Right atrium auricular region (tissue), 2 donors: ENCODE measurements at places on chromosomes 7 and 10. TPM values are rescaled to one million over a fixed set of nuclear protein-coding genes. Genes with fewer than 3 reads are reported as not detected.
A peak's percentile ranks its signal among the peaks of the same experiment; 100 is the strongest.

- DNase-seq: no peak
- H3K4me3 ChIP-seq: no peak overlapping the region
- no peak overlapping the region for H3K27ac ChIP-seq
- no peaks in the 10 kb centered on the region for H3K36me3 ChIP-seq
- no peaks in the 10 kb centered on the region for H3K27me3 ChIP-seq
These were observed 43.8 kb upstream of the CSTF2T start for GRCh38 chr10:51743146-51743545.

GRCh38 chr7:151705636-151706276 is 171.2 kb downstream of the PRKAG2 start:
- no peaks in the 10 kb centered on the region for H3K4me1 ChIP-seq
- no peak for DNase-seq
- H3K4me3 ChIP-seq: peak overlapping the region; percentile 11
- peak overlapping the region; percentile 87 for H3K27ac ChIP-seq

GRCh38 chr7:128801003-128801402 is 9.2 kb downstream of the CCDC136 start:
- H3K4me1 ChIP-seq: no peaks in the 10 kb centered on the region
- H3K27ac ChIP-seq: no peak overlapping the region
- no peaks in the 10 kb centered on the region for H3K27me3 ChIP-seq
- no peak overlapping the region for H3K4me3 ChIP-seq
- no peak for DNase-seq

DNA sequence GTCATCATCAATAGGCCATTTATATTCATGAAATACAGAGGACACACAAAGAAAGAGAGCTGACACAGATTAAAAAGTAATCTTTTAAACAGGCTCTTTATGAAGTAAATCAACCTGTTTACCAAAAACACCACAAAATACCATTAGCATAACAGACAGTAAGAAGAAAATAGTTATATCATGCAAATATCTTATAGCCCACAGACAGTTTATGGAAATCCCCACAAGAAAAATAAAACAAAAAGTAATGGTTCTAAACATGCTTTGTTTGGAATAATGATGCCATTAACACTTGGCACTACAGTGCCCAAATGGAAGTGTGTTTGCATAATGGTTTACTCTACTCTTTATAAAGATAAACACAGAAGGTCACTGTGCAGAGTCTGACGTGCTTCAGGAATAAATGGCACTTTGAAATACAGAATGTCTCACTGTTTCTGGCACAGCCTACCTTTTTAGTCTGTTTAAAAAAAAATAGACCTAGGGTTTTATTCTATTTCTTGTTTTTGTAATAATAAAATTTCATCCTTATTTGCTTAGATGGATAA is 30.1 kb downstream of the SEMA3D start:
- no peaks in the 10 kb centered on the region for H3K4me1 ChIP-seq
- H3K36me3 ChIP-seq: no peaks in the 10 kb centered on the region
- H3K27ac ChIP-seq: no peak overlapping the region
- no peaks in the 10 kb centered on the region for H3K27me3 ChIP-seq
- H3K4me3 ChIP-seq: no peak overlapping the region
- no peak for DNase-seq

DNA sequence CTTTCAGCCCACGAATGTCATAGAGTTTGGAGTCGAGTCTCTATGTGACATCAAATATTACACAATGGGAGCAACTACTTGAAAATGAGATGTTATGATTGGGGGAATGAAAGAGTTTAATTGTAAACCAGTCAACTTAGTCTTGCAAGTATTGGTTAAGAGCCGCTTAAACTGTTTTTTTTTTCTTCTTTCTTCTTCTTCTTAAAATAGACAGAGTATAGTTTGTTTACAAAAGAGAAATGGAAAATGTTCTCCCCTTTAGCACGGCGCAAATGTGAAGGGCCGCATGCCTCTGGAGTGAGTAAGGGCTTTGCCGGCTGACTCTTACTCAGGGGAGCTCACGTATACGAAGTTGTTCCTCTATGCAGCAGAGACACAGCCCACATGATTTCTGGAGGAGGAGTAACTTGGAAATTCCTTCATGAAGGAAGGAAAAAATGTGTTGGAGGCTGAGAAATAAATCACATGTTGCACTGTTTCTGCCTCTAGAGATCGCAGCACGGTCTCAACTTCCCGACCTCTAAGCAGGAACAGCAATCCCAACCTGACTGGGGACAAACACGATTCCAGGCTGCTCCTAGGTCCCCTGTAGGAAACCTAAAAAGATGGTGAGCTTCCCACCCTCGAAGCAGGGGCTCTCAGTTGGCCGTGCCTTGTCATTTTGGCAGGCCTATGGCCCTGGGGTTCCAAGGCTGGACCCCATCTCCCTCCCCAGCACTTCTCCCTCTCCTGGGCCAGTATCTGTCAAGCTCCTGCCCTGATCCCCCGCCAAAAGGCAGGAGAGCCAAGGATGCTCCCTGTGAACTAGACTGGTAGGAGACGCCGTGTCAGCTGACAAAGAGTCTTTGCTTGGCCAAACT is 44.8 kb downstream of the MYOF start:
- H3K36me3 ChIP-seq: no peaks in the 10 kb centered on the region
- H3K4me3 ChIP-seq: peak overlapping the region; percentile 27
- peak; percentile 93 for DNase-seq
- no peaks in the 10 kb centered on the region for H3K4me1 ChIP-seq

GRCh38 chr10:7410301-7410861 is 453 bp downstream of the SFMBT2 start:
- peak overlapping the region; percentile 88 for H3K27ac ChIP-seq
- H3K27me3 ChIP-seq: no peaks in the 10 kb centered on the region
- H3K4me3 ChIP-seq: peak overlapping the region; percentile 79
- H3K4me1 ChIP-seq: peaks cover 62% of the 10 kb centered on the region
- H3K36me3 ChIP-seq: no peaks in the 10 kb centered on the region

GRCh38 chr10:3926258-3926657 is 141.2 kb upstream of the KLF6 start:
- H3K27me3 ChIP-seq: no peaks in the 10 kb centered on the region
- H3K4me3 ChIP-seq: no peak overlapping the region
- H3K36me3 ChIP-seq: no peaks in the 10 kb centered on the region

GRCh38 chr10:131882590-131883451 is 18.0 kb upstream of the PPP2R2D start:
- no peak for DNase-seq
- H3K4me3 ChIP-seq: no peak overlapping the region
- no peaks in the 10 kb centered on the region for H3K36me3 ChIP-seq
- no peak overlapping the region for H3K27ac ChIP-seq
- no peaks in the 10 kb centered on the region for H3K27me3 ChIP-seq

GRCh38 chr7:29194594-29195427 is at the start of gene CHN2:
TSS of gene CHN2 (plus strand) at chr7:29194775.
- H3K27ac ChIP-seq: no peak within 1 kb of the TSS
- no peaks in the 10 kb centered on the region for H3K36me3 ChIP-seq
- H3K4me3 ChIP-seq: peak within 1 kb of the TSS; percentile 43
- H3K4me1 ChIP-seq: peaks cover 19% of the 10 kb centered on the region
- DNase-seq: peak; percentile 66
- no peaks in the 10 kb centered on the region for H3K27me3 ChIP-seq

DNA sequence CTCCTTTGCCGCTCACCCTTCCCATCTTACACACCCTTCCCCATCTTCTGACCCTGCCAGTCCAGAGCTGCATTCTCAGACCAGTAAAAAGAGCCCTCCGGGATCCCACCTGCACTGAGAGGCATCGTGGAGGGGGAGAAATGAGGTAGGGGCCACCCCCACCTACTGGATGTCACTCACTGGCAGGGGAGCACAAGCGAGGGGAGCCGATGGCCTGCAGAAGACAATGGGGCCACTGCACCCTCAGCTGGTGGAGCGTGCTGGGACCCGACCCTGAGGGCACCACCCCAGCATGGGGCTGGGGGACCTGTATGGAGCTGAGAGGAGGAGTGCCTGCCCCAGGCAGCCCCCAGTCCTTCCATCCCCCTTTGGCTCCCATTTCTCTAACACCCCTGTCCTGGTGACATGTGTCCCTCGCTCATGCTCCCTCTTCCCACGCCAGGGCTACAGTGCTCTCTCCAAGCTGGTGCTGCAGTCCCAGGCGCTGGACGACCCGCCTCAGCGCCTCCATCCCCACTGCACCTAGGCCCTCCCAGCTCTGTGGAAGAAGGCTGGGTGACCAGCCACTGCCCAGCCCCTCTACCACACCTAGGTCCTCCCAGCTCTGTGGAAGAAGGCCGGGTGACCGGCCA is 49.8 kb downstream of the RASGEF1A start:
- no peak overlapping the region for H3K4me3 ChIP-seq
- H3K27me3 ChIP-seq: no peaks in the 10 kb centered on the region
- H3K36me3 ChIP-seq: no peaks in the 10 kb centered on the region
- H3K27ac ChIP-seq: no peak overlapping the region

DNA sequence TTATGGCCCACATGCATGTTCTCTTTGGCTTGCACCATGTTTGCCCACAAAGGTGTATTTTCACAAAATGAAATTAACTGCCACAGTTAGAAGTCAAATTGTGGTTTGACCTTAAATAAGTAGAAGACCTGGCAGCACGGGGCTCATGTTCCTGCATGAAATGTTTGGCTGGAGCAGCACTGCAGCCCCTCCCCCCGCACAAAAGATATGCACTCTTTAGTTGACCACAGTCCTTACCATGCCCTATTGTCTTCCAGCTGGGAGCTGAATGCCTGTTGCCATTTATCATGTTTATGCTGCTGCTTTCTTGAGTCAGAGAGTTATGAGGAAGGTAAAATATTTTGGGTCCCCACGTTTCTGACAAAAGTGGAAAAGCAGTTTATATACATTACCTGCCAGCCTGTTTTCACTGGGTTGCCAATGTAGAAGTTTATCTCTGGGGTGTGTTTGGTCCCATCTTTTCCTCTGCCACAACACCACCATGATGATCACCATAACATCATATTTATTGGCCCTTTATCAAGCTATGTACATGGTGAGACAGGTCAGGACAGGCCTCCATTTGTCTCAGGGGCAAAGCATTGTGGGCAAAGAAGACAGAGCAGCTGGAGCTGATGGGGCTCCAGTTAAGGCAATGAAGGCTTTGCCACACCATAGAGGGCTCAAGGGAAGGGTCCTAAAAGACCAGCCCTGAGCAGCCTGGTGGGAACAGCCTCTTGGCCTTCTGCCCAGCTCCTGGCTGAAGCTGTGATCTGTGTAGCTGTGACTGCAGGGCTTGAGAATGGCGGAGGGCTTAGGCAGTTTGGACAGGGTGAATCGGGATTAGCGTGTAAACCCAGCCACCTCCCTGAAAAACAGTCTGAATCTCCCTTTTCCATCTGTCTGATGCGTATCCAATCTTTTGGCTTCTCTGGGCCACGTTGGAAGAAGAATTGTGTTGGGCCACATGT is 5.4 kb downstream of the PRF1 start:
- no peaks in the 10 kb centered on the region for H3K27me3 ChIP-seq
- H3K36me3 ChIP-seq: no peaks in the 10 kb centered on the region
- H3K27ac ChIP-seq: no peak overlapping the region
- H3K4me1 ChIP-seq: no peaks in the 10 kb centered on the region
- DNase-seq: peak; percentile 16
- no peak overlapping the region for H3K4me3 ChIP-seq

DNA sequence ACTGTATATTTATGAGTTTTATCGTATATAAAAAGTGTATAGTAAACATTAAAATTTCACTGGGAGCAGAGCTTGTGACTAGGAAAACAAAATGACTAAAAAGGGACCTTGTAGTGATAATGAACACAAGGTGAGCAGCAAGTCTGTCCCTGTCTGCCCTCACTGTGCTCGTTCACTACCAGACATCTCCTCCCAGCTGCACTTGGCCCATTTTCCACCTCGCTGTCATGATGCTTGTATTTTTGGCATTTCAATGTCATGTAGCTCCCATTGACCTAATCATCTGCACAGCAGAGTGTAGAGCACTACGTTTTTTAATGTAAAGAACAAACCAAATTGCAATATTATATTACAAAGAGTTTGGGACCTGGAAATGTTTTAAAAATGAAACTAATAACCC is 207.2 kb downstream of the ZEB1 start:
- H3K27me3 ChIP-seq: no peaks in the 10 kb centered on the region
- no peaks in the 10 kb centered on the region for H3K4me1 ChIP-seq
- DNase-seq: no peak
- peaks cover 26% of the 10 kb centered on the region for H3K36me3 ChIP-seq
- H3K4me3 ChIP-seq: no peak overlapping the region

DNA sequence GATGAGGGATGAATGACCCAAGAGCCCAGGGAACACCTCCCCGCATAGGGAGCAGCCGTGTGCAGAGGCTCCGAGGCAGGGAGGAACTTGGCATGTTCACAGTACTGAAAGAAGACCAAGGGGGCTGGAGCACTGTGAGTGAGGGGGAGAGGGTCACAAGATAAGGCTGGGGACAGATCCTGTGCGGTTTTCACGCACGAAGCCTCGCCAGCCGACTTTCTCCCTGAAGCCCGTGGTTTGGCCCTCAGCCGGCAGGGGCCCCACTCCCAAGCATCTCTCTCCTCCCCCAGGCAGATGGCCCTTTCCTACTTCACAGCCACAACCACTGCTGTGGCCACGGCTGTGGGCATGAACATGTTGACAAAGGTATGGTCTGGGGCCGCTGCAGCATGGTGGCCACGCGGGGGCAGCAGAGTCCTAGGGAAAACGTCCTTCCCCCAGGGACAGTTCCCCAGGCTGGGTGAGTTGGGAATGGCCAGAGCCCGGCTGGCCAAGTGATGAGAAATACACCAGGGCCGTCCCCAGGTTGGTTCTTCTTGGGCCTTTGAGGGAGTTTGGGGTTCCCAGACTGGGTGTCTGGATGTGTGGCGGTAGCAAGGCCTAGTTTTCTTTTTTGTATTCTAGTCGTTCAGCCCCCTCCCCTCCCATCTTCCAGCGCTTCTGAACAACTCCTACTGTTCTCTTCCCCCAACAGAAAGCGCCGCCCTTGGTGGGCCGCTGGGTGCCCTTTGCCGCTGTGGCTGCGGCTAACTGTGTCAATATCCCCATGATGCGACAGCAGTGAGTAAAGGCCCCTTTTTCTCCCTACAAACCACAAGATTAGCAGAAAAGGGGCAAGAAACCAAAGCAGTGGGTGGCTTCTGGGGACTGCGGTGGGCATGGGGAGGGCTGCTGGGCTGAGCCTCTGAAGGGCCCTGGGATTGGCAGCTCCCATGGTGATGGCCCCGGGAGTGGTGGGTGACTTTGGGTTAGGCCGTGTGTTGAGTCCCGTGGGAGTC is 14.4 kb upstream of the WBP1L start:
- peak; percentile 94 for DNase-seq
- no peaks in the 10 kb centered on the region for H3K4me1 ChIP-seq
- no peak overlapping the region for H3K27ac ChIP-seq
- no peak overlapping the region for H3K4me3 ChIP-seq
- H3K36me3 ChIP-seq: no peaks in the 10 kb centered on the region

GRCh38 chr10:13496164-13496563 is 32.6 kb downstream of the BEND7 start:
- H3K27ac ChIP-seq: no peak overlapping the region
- no peak for DNase-seq
- no peaks in the 10 kb centered on the region for H3K4me1 ChIP-seq
- no peaks in the 10 kb centered on the region for H3K27me3 ChIP-seq
- H3K36me3 ChIP-seq: no peaks in the 10 kb centered on the region
- H3K4me3 ChIP-seq: no peak overlapping the region

The SPOCK2 gene
- total RNA-seq: 19.3 TPM

The TMEM225B gene
- total RNA-seq: not detected

The UNCX gene
- total RNA-seq: not detected

The ERLIN1 gene
- 10.8 TPM for total RNA-seq

The ZPBP gene
- total RNA-seq: not detected

The MYPN gene
- total RNA-seq: 145 TPM

The CNPY1 gene
- total RNA-seq: not detected

The LAMB1 gene
- total RNA-seq: 52.2 TPM

The ZNF736 gene
- 1.4 TPM for total RNA-seq

The MKX gene
- total RNA-seq: 0.22 TPM

The LEP gene
- 2.2 TPM for total RNA-seq

The SPAM1 gene
- not detected for total RNA-seq
